ENCODE measurements at places on chromosomes 2 and 18.

DNA sequence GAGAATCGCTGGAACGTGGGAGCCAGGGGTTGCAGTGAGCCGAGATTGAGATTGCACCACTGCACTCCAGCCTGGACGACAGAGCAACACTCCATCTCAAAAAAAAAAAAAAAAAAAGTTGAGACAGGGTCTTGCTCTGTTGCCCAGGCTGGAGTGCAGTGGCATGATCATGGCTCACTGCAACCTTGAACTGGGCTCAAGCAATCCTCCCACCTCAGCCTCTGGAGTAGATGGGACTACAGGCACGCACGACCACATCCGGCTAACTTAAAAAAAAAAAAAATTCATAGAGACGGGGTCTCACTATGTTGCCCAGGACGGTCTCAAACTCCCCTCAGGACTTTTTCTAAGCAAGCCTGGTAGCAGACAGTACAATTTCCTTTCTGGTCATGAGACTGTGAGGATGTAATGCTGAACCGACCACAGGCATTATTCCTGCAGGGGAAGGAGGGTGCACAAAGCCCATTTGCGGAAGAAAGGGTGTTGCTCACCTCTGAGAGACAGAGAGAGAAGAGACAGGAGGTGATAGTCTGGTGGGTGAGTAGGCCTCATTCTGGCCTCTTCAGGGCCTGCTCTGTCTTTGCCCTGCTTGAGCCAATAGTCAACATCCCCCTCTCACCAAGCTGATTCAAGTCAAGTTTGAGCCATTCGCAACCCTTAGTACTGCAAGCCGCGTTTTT lies 205.3 kb downstream of the ZFP36L2 start:
- DNase-seq, result no peak

DNA sequence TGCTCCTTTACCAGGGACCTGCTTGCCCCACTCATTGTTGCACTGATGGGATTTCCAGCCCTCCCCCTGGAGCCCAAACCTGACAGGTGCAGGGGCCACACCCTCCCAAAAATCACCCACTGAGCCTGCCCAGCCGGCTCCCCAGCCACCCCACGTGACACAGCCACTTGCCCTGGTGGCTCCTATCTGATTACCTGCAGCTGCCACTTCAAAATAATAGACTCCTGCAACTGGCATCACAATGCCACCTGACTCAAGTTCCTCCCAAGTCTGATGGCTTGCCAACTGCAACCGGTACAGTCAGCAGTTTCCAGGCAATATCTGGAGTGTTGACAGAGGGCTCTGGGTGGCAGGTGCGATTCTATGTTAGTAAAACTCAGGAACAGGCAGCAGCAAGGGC lies 66.2 kb downstream of the CRACDL start:
- DNase-seq, result no peak

DNA sequence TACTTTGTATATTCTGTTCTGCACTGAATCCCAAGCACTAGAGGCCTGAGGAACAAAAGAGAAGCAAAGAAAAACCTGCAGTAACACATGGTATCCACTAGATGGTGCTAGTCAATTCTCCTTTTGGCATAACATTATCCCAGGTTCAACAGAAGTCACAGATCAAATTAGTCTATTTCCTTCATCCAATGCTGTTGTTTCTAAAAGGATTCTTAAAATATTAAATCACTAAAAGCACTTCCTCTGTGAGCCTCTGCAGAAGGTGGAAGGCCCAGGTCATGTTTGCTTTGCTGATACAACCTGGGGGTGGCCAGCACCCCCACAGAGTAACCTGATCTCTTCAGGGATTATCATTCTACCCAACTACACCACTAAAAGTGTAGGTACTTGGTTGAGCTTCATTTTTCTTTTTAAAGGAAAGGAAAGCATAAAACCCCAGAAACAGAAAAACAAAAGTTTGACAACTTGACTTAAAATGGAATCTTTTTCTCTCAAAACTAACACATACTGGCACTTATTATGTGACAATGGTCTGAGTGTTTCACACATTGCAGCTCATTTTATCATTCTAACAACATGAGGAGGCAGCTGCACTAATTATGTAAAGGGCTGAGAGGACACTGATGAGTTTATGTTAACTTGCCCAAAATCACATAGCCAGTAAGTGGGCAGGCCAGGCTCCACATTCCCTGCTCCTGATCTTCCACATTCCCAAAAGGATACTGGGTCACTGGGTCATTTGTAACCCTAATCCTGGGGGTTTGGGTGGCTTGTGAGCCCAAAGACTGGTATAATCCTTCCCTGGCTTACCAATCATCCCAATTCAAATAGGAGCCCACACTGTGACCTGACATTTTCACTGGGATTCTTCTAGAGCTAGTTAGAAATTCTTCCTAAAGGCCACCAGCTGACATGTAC lies 66.8 kb upstream of the DNER start:
- DNase-seq, result no peak

GRCh38 chr2:20588918-20589871 lies 61.7 kb downstream of the HS1BP3 start:
- no peak for DNase-seq

- DNase-seq, result no peak
Observed at GRCh38 chr2:130729322-130730299, 741 bp downstream of the GPR148 start.

GRCh38 chr2:35447215-35447614 lies 908.4 kb upstream of the CRIM1 start:
- DNase-seq, result no peak
